Stimulated activated CD8-positive, alpha-beta memory T cell treated with anti-CD3 and anti-CD28 coated beads, Interleukin-7, amount 100 ng/mL, for 1 hour (primary cell): ENCODE measurements at places on chromosomes 16 and 17.

DNA sequence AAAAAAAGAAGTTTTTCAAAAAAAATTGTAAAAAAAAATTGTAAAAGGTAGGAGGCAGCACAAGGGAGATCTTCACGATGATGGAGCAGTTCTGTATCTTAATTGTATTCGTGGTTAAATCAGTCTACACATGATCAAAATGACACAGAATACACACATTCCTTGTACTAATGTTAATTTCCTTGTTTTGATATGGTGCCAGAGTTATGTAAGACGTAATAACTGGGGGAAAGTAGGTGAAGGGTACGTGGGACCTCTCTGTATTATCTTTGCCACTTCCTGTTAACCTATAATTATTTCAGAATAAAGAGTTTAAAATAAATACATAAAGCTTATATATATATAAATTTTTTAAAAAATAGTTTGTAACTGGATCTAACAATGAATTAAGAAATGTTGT, 36.8 kb downstream of the HELZ start:
- DNase-seq: no peak

- no peak for DNase-seq
Measured at GRCh38 chr16:159136-159849, 6.5 kb upstream of the HBM start.

DNA sequence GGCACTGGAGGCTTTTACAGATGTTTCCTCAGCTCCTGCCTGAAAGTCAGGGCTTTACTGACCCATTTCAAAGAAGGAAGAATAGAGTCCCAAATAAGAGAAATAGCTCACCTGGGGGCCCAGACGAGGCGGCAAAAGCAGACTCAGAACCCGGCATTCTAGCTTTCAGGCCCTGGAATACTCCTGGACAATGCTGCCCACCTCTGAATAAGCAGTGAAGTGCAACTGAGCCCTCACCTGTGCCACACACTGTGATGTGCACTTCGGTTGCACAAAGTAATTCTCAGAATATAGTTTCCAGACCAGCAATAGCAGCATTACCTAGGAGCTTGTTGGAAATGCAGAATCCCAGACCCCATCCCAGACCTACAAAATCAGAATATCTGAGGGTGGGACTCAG, 54.6 kb downstream of the ZNF423 start:
- DNase-seq: no peak

- DNase-seq: no peak
Measured at GRCh38 chr17:6924208-6924607, 71.6 kb upstream of the ALOX12 start.

GRCh38 chr16:57807968-57808528, 5.8 kb upstream of the KIFC3 start:
- peak; percentile 42 for DNase-seq

DNA sequence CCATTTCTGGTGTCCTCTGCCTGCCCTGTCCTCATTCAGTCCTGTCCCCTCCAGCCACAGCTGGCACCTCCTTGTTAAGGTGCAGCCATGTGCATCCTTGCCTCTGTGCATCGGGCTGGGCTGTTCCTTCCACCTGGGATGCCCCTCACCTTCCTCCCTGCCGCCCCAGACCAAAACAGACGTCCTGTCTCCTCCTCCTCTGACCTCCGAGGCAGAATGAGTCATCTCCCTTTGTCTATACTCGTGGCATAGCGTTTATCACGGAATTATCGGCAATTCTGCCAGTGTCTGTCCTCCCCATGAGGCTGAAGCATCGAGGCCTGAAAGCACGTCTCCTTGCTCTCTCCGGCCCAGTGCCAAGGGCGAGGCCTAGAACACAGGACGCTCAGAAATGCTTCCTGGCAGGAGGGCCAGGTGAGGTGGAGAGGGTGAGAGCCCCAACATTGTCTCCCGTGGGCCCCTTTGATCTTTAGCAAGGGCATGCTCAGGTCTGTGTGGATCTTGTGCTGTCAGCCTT, 4.6 kb downstream of the RAI1 start:
- DNase-seq: no peak

DNA sequence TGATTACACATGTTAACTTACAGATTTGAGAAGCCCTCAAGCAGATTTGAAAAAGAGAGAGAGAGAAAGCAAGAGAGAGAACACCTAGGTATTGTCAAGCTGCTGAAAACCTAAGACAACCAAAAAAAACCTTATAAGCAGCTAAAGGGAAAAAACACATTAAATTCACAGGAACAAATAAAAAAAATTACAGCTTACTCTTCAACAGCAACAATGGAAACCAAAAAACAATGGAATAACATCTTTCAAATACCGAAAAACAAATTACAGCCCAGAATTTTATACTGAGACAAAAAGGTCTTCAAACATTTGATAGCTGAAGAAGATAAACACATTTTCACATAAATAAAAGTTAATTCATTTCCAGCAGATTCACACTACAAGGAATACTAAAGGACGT, 8.4 kb upstream of the CFAP20 start:
- DNase-seq: no peak
